ENCODE measurements at places on chromosomes 4 and X.

DNA sequence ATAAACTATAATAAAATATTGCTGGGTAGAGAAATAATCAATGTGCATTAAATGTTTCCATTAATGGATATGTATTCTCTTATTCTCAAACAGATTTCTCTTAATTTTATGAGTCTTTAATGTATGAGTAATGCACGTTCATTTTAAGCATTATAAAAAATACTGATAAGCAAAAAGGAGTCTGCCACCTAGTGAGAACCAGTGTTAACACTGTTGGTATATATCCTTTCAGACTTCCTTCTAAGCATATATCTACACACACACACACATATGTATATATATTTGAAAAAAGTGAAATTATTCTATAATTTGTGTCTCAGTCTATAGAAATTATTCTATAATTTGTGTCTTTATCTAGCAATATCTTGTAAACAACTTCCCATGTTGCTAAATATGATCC lies 49.9 kb upstream of the MTMR1 start:
- no peak for DNase-seq

DNA sequence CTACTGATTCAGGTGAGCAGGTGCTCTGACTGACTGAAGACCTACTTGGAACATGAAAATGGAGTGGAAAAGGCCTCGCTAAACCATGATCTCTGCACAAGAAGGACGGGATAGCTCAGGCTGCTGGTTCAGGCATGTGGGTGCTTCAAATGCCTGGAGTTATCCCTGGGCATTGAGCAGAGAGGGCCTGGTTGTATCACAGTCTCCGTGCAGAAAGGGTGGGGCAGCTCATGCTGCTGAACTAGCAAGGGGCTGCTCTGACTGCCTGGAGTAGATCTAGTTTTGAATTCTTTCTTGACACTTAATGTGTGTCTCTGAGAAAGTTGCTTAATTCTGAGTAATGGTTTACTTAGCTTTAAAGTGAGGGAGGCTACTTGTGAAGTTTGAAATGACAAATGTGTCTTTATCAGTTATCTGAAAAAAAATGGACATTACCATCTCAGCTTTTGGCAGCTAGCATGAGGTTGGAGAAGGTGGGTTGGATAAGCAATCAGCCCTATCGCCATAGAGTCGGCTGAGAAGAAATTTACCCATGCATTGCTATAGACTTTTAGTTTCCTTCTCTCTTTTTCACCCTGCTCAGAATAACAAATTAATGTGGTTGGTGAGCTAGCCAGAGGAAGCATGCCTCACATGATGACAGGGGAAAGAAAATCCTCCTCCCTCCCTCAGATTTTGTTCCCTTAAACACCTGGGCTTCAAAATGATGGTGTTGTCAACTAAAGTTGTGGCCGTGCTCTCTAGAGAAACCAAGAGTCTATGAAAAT lies 832.4 kb downstream of the STIM2 start:
- no peak for DNase-seq

GRCh38 chrX:149221230-149221629 lies 283.9 kb downstream of the IDS start:
- DNase-seq: no peak

GRCh38 chr4:48112017-48112667 lies 21.9 kb downstream of the TXK start:
- DNase-seq: no peak

GRCh38 chr4:578451-579443 lies 2.7 kb upstream of the TMEM271 start:
- DNase-seq: no peak

DNA sequence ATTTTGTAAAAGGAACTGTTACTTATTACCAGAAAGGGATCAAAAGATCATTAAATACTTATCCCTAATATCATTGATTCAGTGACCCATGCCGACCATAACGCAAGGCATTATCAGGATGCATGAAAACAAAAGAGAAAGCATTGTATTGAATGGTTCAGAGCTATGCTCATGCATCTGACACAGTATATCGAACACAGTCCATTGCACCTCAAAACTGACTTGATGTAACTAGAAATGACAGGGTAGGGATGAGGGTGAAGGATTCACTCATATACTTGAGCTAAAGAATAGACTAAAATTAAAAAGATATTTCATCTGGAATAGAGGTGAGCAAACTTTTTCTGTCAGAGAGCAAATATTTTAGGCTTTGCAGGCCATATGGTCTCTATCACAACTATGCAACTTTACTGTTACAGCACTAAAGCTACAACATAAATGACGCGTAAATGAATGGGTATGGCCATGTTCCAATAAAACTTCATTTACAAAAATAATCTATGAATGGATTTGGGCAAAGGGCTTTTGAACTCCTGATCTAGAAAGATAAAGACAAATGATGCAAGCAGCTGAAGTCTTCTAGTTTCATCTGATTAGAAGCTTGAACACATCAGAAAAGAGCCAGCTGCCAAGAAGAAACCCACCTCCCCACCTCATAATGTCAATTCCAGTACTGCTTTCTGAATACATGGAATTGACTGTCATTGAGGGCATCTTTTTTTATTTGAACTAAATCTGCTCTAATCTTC lies 12.9 kb upstream of the SPP1 start:
- DNase-seq: no peak

DNA sequence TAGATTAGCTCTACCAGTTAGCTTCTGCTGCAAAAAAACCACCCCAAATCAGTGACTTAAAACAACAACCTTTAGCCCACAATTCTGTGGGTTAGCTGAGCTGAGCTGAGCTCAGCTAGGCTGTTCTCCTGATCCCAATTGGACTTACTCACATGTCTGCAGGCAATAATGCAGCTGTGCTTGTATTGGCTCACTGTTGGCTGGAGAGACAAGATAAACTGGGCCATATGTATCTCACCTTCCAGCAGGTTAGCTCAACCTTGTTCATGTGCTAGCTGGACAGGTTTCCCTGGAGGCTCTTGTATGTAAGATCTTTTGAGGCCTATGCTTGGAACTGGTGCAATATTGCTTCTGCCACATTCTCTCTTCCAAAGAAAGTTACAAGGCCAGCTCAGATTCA lies 261.5 kb upstream of the ADGRL3 start:
- DNase-seq: no peak

GRCh38 chrX:39899059-39899458 lies 198.7 kb downstream of the BCOR start:
- DNase-seq: no peak

DNA sequence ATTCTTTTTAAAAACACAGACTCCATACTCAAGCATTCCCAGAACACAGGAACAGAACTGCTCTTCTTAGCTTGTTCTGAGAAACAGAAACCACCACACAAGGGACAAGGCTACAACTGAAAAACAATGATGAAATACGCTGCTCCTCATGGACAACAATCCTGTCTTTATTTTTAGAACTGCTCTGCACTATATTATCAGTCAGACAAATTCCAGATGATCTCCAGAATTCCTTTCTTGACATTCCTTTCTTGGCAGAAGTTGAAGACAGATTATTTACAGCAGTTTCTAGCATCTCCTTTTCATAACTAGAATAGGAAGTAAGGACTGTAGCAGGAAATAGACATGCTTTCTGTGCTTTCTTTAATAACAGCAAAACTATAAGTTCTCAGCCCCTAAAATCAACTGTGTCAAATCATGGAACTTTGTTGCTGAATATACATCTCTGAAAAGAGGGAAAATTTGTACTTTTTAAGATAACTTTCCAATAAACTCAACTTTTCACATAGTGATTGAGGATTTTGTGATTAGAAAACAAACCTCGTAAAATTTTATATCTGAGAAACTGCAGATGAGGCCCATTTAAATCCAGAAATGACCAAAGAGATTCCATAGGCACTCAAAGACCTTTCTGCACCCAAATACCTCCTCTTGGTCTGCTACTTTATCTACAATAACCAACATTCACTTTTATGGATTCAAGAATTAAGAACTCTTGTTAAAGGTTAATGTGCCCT lies 35.9 kb downstream of the ANTXR2 start:
- DNase-seq: no peak
